ENCODE measurements at places on chromosomes 12 and 14.

GRCh38 chr12:125824276-125824675 is 759.0 kb downstream of the AACS start:
- DNase-seq, result no peak

DNA sequence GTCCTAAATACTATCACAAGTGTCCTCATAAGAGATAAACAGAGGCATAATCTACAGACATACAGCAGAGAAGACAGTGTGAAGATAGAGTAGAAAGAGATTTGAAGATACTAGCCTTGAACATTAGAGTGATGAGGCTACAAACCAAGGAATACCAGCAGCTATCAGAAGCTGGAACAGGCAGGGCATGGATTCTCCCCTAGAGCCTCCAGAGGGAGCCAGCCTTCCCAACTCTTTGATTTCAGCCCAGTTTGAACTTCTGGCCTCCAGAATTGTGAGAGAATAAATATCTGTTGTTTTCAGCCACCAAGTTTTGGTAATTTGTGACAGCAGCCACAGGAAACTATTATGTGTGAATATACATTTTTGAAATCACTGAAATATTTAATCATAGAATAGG is 47.2 kb downstream of the CCDC91 start:
- DNase-seq, result no peak

GRCh38 chr14:72201645-72202044 is 269.4 kb downstream of the RGS6 start:
- DNase-seq, result no peak

GRCh38 chr14:25180221-25180620 is 130.3 kb upstream of the STXBP6 start:
- DNase-seq, result no peak

DNA sequence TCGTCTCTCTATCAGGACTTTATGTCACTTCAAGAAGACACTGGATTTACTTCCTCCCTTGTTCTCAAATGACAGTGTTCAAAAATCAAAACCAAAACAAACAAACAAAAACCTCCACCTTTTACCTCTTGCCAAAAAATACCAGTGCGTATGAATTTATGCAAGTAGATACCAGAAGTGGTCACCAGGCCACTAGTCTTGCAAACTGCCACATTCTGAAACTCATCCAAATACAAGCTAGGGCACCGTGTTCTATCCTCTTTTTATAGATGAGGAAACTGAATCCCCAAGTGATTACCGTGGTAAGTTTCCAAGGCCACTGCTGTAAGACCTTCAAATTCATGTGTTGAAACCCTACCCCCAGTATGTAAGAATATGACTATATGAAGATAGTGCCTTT is 343.9 kb upstream of the KITLG start:
- DNase-seq, result no peak

GRCh38 chr14:77109656-77110055 is 11.6 kb downstream of the CIPC start:
- DNase-seq, result no peak

GRCh38 chr12:106020736-106021135 is 118.0 kb downstream of the NUAK1 start:
- DNase-seq, result no peak

GRCh38 chr12:12083688-12084087 is 12.9 kb downstream of the BCL2L14 start:
- DNase-seq, result no peak

DNA sequence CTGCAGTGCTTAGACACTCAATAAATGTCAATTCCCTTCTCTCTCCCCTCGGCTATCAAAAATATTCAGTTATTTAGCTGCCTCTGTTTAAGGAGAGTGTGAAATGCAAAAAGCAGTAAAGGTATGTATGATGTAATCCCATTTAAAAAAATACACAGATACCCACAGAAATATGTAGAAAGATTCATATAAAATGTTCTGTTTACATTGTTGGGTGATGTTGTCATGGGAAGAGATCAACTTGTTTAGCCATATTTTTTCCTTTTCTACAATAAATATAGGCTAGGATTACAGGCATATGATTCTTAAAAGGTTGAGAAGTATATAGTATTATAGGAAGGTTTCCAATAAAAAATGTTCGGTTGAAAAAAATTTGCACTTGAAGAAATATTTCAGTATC is 7.8 kb downstream of the PPP2R3C start:
- DNase-seq, result no peak
